GM03348 (cell line): ENCODE measurements at places on chromosomes 6 and 20.

GRCh38 chr6:127762284-127762683, 138.6 kb downstream of the THEMIS start:
- no peak for DNase-seq

DNA sequence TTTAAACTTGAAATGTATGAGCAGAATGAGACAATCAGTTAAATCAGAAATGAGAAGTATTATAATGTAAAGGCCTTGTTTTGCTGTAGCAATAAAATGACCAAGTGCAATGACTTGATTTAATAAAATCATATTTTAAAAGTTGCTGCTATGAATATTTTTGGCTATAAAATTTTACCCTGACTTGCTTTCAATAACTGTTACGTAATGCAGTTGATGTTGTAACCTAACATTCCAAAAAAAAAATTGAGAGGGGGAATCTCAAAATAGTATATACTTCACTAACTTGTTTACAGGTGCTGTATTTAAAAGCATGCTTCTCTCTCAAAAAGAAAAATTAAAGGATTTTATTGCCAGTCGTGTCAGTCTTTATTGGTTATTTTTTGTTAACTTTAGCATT, 71.6 kb upstream of the ADGRF4 start:
- DNase-seq: no peak

- DNase-seq: no peak
Measured at GRCh38 chr20:24950128-24950835, 1.2 kb downstream of the CST7 start.

- no peak for DNase-seq
Measured at GRCh38 chr6:1627827-1628560, 18.3 kb downstream of the FOXC1 start.

GRCh38 chr6:135722679-135723078, 128.8 kb upstream of the PDE7B start:
- DNase-seq: peak; percentile 58

GRCh38 chr20:48745330-48745729, 82.5 kb downstream of the PREX1 start:
- no peak for DNase-seq

DNA sequence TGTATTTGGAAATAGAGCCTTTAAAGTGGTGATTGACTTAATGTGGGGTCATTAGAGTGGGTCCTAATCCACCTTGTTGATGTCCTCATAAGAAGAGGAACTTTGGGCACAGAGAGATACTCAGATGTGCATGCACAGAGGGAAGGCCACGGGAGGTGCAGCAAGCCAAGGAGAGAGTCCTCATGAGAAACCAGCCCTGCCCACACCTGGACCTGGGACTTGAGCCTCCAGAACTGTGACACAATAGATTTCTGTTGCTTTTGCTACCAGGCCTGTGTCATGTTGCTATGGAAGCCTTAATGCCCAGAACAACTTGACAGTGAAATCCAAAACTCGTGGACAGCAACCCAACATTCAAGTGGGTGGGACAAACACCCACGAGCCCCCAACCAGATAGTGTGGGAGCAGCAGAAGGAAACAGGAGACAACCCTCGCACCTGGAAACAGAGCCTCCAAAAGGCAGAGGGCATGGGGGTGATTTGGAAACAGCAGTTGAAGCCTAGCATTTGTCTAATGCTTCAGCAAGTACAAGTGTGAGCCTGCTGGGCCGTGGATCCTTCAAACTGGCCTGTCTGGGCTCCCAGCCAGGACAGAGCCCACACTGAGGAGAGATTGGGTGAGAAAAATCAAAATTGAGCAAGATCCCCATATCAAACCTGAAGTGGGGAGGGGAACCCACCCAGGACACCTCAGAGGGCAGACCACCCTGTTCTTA, 201.0 kb upstream of the CST7 start:
- no peak for DNase-seq

- DNase-seq: peak; percentile 30
Measured at GRCh38 chr20:23926944-23927872, 47.7 kb upstream of the CST5 start.

DNA sequence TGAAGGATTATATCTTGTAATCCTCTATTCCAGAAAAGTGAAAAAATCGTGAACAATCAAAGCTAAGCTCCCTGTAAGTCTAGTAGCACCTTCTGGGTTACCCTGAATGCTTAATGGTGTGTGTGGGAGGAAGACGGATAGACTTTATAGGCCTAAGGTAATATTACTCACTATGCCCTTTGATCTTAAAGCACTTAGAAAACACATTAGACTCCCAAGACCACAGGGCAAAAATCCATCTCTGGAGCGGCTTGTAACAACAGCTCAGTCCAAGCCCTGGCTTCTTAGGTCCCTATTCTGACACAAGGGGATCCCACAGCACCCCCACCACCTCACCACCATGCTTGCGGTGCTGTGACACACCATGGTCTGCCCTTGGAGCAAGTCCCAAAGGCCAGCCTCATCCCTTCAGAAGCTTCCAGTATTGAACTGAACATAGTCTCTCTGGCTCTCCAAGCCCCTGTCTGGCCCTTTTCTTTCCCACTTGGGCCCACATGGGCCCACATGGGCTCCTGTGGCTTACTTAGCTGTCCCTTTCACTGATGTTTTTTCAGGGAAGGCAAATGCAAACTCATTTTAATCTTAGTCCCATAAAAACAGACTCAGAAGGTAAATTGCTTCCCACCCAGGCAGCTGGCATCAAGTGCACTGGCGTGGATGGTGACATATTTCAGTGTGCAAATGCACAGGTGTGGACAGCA, 28.3 kb downstream of the C6orf132 start:
- DNase-seq: no peak

- DNase-seq: no peak
Measured at GRCh38 chr20:39825950-39826349, 863.1 kb downstream of the MAFB start.

- DNase-seq: no peak
Measured at GRCh38 chr6:116772450-116772849, 6.9 kb upstream of the FAM162B start.

GRCh38 chr6:35034411-35035191, 106.5 kb downstream of the TCP11 start:
- no peak for DNase-seq

DNA sequence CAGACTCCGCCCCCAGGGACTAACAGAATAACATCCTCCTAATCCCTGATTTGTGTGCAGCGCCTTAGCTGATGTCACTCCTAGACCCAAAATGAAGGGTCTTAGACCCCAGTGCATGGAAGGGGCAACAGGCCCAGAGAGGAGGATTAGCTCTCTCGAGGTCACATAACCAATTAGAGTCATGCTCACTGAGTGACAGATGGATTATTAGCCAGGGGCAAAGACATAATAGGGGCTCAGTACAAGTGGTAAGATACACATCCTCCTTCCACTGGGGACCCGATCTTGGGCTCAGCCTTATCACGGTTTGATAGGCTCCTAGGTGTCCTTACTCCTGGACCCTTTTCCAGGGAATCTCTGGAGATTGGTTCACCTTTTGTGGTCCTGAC, 858 bp downstream of the TP53INP2 start:
- DNase-seq: peak; percentile 34

GRCh38 chr6:155227046-155227445, 36.8 kb upstream of the CLDN20 start:
- no peak for DNase-seq

DNA sequence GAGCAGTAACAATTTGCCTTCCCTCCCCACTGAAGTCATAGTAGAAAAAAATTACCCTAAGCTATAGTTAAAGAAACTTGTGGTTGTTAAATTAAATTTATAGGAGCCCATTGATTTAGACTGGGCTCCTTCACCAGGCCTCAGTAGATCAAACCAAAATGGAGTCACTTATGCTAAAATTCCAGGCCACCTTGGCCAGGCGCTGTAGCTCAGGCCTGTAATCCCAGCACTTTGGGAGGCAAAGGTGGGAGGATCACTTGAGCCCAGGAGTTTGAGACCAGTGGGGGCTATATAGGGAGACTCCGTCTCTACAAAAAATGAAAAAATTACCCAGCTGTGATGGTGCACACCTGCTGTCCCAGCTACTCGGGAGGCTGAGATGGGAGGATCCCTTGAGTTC, 15.0 kb upstream of the GMNN start:
- DNase-seq: no peak

- DNase-seq: peak; percentile 26
Measured at GRCh38 chr20:33518071-33518470, 28.2 kb downstream of the CBFA2T2 start.
